T-cell (primary cell): ENCODE measurements at places on chromosomes 6 and 20. TPM values are rescaled to one million over a fixed set of nuclear protein-coding genes. Genes with fewer than 3 reads are reported as not detected.

DNA sequence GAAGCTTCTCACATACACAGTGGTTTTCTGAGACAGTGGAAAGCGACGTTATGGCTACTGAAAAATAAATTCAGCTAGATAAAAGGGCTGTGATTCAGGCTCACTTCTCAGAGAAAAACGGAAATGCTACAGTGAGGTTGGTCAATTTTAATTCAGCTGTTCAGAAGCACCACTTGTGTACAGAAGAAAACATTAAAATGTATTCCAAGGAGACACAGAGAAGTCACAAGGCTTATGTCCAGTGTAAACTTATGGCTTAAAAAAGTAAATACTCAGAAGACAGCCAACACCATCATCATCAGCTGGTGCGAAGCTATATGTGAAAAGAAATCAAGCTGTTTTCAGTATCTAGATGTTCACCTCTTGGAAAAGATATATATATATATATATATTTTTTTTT, 68.6 kb downstream of the ABHD12 start:
- DNase-seq: no peak
- H3K4me3 ChIP-seq: no peak overlapping the region
- H3K27ac ChIP-seq: no peak overlapping the region

DNA sequence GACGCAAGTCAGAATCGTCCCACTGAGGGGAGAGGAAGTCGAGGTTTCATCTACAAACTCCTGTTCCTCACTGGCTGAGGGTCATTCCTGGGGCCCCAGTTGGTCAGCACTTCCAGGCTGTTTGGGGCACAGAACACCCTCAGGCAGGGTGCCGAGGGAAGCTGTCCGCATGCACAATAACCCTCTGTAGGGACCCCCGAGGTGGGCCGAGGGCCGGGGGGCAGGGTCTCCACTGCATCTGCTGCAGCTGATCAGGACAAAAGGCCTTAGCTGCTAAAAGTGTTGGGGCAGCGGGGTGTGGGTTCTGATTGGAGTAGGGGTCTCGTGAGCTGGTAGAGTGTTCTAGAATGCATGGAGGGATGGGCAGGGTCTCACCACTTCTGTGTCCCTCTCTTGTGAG, 125.1 kb downstream of the TOX2 start:
- H3K36me3 ChIP-seq: no peaks in the 10 kb centered on the region
- peaks cover 4% of the 10 kb centered on the region for H3K4me1 ChIP-seq
- H3K27me3 ChIP-seq: peaks cover 27% of the 10 kb centered on the region
- H3K4me3 ChIP-seq: no peak overlapping the region
- no peak overlapping the region for H3K27ac ChIP-seq
- no peak for DNase-seq

DNA sequence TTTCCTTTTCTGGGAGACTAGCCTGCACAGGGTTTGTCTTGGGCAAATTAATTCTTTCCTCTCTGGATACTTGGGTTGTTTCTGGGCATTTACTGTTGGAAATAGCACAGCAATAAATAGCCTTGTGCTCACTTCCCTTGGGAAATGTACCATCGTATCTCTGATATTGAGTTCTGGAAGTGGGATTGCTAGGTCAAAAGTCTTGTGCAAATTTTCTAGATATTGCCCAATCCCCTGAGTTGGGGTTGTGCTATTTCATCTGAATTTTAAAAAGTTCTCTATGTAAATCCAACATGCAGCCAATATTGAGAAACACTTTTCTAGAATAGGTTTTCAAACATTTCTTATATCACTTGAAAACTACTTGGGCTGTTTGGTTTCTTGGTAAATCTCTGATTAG, 64.0 kb upstream of the ELOVL5 start:
- no peaks in the 10 kb centered on the region for H3K27me3 ChIP-seq
- no peak overlapping the region for H3K27ac ChIP-seq
- no peaks in the 10 kb centered on the region for H3K36me3 ChIP-seq
- no peaks in the 10 kb centered on the region for H3K4me1 ChIP-seq

- H3K36me3 ChIP-seq: peaks cover 24% of the 10 kb centered on the region
- no peaks in the 10 kb centered on the region for H3K4me1 ChIP-seq
- H3K4me3 ChIP-seq: no peak overlapping the region
Observed at GRCh38 chr6:35064757-35065440, 76.2 kb downstream of the TCP11 start.

- no peak overlapping the region for H3K27ac ChIP-seq
- H3K4me1 ChIP-seq: no peaks in the 10 kb centered on the region
- no peaks in the 10 kb centered on the region for H3K27me3 ChIP-seq
- no peak overlapping the region for H3K4me3 ChIP-seq
Observed at GRCh38 chr20:59725476-59726280, 121.3 kb downstream of the PHACTR3 start.

GRCh38 chr6:143691900-143692636, 14.3 kb downstream of the PHACTR2 start:
- DNase-seq: no peak
- no peaks in the 10 kb centered on the region for H3K27me3 ChIP-seq
- no peak overlapping the region for H3K27ac ChIP-seq
- no peak overlapping the region for H3K4me3 ChIP-seq
- H3K36me3 ChIP-seq: no peaks in the 10 kb centered on the region

The KCNK17 gene
- 0.38 TPM for total RNA-seq

The CST5 gene
- not detected for total RNA-seq

The MYMX gene
- total RNA-seq: not detected
